CD4-positive, alpha-beta T cell treated with Interleukin-1 beta for 1 hour (primary cell): ENCODE measurements at places on chromosomes 7 and 10.

GRCh38 chr7:118872568-118872967 lies 648.1 kb downstream of the ANKRD7 start:
- no peak for DNase-seq

GRCh38 chr10:46234431-46235060 lies 52.3 kb upstream of the ANTXRL start:
- DNase-seq: no peak

DNA sequence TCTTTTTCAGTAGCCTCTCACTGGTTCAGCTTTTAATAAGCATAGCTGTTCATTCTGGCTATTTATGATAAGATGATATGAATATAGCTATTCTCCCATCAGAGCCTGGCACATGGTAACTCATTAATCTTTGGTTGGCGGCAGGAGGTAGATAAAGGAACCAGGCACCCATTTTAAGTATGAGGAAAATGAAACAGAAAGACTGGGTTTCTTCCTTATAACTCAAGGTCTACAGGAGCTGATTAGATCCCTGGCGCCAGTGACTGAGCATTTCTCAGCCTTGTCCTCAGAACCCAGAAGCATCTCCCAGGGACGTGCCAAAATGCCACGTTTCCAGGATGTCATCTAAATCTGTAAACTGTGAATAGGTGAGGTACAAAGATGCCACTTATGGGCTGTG lies 141.9 kb downstream of the TCF7L2 start:
- DNase-seq: no peak

DNA sequence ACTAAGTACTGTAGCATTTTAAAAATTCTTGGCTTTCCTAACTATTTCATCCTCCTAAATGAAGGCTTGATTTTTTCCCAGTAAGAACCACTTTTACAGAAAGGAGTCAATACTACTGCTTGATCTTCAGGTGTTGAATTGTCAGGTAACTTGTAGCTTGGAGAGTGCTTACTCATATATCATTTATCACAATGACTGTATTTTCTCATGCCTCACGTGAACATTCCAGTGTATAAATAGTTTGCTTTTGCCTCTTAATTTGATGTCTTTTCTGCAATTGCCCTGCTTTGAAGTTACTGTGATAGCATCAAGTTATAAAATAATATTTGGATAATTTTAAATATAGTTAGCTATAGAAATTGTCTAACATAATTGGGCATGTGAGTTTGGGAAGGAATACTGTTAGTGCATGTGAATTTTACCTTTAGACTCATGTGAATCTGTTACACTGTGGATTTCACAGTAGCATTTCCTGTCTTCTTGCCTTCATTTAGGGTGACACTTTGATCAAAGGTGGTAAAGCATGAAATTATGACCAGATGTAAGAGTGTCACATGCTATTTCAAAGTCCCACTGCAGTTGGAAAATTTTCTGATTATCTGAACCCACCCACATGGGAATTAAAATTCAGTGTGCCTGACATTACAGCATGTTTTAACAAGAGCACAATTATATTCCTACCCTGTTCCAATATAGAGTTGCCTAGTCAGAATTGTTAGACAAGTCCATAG lies 962.8 kb downstream of the DNAJB9 start:
- no peak for DNase-seq

DNA sequence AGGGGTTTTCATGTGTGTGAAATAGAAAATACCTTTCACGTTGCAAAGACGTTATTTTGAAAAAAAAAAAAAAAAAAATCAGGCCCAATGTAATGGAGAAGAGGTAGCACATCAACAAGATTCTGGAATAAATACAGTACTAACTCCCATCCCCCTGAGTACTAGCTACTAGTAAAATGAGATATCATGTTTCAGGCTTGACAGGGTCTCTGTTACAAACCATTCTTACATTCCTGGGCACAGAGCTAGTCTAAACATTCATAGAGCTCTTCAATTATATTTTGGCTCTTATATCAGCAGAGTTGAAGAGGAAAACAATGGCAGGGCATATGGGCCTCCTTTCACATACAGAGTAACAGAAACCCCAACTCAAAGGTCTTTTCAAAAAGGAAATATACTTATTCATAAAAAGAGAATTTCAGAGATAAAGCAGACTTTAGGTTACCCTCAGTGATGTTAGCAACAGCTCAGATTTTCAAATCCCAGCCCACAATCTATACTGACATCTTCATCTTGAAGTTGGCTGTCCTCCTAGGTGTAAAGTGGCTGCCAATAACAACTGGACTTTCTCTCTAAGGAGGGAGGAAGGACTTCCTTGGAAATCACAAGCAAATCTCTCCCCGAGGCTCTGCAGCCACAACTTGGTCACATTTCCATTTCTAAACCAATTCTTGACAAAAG lies 18.6 kb downstream of the C7orf33 start:
- DNase-seq: no peak

- peak; percentile 36 for DNase-seq
These were observed 195.4 kb downstream of the MAD1L1 start for GRCh38 chr7:2037301-2037807.

GRCh38 chr7:55651057-55651456 lies 78.8 kb upstream of the VOPP1 start:
- no peak for DNase-seq

GRCh38 chr7:25476863-25477499 lies 248.7 kb upstream of the NPVF start:
- DNase-seq: no peak

- no peak for DNase-seq
These were observed 260.3 kb downstream of the AHR start for GRCh38 chr7:17558558-17559332.

GRCh38 chr10:74079028-74079935 lies 71.3 kb downstream of the AP3M1 start:
- DNase-seq: no peak

DNA sequence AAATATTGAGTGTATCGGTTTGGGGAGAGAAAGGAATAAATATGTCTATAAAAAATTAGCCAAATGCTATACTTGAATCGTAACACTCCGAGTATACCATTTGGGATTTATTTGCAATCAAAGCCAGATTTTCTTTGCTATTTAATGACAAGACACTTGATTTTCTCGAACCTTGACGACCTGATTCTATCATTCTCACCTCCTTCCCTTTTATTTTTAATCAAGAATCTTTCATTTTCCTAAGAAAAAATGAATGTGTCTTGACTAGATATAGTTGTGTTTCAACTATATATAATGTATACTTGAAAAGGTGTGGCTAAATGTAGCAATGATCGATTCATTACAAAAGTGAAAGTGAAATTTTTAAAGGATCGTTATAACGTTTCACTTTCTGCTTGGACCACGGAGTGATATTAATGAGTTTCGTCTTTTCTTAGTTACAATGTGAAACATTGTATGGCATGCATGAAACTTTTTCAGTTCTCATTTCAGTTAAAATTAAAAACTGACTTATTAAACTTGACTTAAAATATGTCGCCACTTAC lies 562 bp downstream of the NUB1 start:
- DNase-seq: no peak

- no peak for DNase-seq
These were observed 66.4 kb downstream of the NHLRC2 start for GRCh38 chr10:113920875-113921274.

DNA sequence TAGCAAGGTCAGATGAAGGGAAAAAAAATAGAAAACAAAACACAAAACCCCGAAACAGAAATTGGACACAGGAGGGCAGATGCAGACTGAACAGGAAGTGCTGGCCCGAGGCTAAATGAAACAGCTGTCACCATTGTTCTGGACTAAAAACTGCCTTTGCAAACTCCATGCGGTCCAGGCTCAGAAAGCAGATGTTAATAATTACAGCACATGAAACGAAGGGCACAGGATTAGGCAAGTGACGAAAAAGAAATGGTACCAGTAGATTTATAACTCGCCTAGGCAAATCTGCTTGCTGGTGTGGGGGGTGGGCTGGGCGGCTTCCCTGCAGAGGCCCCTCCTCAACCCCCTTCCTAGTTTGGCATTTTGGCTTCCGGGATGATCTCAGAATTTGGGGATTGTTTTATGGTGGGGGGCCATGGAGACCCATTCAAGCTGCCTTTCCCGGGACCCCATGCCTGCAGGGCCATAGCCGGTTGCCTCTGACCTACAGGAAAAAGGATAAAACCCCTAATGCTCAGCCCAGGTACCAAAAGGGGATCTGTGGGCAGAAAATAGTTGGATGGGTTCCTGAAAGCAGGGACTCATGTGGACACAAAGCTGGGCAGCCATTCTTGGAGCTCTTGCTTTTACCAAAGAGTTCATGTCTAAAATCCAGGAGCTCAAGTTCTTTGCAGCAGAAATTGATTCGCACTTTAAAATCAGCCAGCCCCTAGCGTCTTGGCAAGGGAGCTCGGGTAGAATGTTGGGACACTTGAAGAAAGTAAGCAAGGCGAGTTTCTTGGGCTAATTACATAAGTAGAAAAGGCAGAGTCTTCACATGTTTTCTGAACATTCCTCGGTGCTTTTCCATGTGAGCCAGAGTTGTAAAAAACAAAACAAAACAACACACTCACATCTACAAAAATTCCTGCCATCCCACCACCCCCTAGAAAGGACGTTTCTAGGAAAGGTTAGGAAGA lies 39.0 kb upstream of the EMX2 start:
- no peak for DNase-seq

GRCh38 chr10:114353383-114353782 lies 50.9 kb downstream of the AFAP1L2 start:
- no peak for DNase-seq

DNA sequence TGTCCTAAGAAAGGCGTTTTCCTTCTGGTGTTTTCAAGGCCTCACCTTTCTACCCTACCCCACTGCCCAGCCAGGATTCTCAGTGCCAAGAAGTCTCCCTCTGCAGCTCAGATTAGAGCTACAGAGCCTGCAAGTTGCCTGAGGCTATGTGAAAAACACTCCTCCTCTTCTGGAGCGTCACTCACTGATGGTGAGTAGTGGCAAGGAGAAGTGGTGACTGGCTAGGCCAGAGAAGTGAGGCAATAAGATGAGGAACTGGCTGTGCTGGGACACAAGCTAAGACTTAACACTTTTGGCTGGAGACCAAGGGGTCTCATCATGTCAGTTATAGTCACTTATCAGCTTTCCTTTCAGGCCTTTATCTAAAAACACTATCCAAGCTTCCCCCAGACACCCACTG lies 86.7 kb upstream of the PRKAR2B start:
- DNase-seq: peak; percentile 44

DNA sequence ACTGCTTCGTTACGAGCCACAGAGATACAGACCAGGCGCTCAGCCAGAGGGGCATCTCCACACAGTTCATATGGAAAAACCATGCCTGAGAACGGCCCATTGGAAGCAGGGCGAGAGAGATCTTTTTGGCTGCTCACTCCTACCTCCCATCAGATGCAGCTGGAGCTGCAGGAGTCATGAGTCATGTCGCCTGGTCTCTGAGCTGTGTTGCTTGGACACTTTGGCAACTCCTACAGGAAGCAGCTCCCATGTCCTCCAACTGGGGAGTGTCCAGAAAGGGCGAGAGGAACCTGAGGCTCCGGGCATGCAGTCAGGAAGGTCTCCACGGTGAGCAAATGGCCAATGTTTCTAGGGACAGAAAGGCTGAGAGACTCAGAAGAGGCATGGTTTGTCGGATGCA lies 24.9 kb downstream of the INSIG1 start:
- no peak for DNase-seq

DNA sequence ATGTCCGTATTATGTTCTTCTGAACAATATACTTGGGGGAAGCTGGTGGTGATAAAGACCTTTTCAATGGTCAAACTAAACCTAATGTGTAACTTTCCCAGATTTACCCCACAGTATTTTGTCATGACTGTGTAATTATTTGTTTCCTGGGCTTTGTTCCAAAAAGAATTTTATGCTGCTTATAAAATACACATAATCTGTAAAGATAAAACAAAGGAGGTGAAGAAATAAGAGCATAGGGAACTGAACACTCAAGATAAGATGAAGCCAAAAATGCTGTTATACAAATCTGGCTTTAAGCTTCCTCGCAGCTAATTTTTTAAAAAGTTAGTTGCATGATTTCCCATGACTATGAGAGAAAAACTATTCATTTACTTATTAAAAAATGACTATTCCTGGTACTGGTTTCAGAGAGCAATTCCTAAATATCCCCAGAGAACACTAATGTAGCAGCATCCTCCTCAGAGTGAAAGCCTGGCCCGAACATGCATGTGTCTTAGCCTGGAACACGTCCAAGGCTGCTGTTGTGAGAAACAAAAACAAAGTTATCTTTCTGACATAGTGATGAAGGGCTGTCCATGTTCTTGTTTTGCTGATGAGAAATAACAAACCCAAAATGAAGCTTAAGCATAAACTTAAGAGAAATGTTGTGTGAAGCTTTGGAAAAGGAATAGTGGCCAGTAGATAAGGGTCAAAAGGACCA lies 33.9 kb downstream of the MALSU1 start:
- DNase-seq: no peak

- no peak for DNase-seq
These were observed 25.1 kb downstream of the CDK14 start for GRCh38 chr7:90621125-90621746.

DNA sequence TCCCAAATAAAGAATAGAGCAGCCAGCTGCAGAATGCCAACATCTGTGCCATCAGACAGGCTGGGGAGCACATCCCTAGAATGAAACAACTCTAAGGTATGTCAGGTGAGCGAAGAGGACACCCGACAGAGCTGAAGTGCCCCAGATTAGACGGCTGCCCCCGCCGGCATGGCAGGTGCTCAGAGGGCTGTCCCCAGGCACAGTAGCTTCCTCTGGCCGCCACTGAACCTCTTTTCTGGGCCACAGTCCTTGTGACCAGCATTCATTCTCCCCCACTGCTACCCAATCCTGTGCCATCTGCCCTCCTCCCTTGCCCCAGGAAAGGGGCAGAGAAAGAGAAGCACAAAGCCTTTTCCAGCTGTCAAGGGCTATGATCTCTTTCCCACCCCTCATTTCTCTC lies 41.7 kb downstream of the RGS10 start:
- no peak for DNase-seq

DNA sequence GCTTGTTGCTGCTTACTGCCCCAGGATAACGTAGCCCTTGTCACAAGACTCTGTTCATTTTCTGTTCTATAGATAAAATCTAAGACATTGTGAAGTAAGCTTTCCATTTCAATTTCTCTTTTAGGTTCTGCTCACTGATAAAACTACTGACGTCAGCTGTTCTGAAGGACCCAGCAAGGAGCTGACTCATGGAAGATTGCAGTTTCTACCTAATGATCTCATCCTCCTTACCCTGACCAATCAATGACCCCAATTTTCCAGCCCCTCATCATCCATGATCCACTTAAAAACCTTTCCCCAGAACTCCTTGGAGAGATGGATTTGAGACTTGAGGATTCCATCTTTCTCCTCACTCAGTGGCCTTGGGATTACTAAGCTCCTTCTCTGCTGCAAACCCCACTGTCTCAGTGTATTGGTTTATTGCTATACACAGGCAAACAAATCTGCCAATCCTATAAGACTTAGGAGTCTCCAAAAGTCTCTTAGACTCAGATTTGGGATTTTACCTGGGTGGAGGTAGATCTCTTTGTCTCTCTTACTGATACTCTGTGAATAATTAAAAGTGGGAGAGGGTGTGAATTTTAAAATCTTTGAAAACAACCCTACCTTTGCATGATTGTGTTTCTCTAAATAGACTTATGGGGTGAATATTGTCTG lies 109.2 kb upstream of the TRIM24 start:
- no peak for DNase-seq

- no peak for DNase-seq
These were observed 77.5 kb downstream of the CDK13 start for GRCh38 chr7:40027545-40027944.

GRCh38 chr7:96416599-96416998 lies 94.7 kb upstream of the SLC25A13 start:
- no peak for DNase-seq

GRCh38 chr10:119297207-119297968 lies 90.0 kb downstream of the GRK5 start:
- no peak for DNase-seq
